NCI-H345 (cell line): ENCODE measurements at places on chromosomes 4 and X.

- no peak for DNase-seq
These were observed 204.1 kb downstream of the MAPK10 start for GRCh38 chr4:86155766-86156165.

- no peak for DNase-seq
These were observed at the start of gene PCDH19 for GRCh38 chrX:100409610-100410590. Gene PCDH19 (minus strand): TSS chrX:100410273. CDS start chrX:100408597, 1,676 bp downstream.

GRCh38 chr4:44740201-44740600 is 13.8 kb upstream of the GNPDA2 start:
- DNase-seq = no peak

DNA sequence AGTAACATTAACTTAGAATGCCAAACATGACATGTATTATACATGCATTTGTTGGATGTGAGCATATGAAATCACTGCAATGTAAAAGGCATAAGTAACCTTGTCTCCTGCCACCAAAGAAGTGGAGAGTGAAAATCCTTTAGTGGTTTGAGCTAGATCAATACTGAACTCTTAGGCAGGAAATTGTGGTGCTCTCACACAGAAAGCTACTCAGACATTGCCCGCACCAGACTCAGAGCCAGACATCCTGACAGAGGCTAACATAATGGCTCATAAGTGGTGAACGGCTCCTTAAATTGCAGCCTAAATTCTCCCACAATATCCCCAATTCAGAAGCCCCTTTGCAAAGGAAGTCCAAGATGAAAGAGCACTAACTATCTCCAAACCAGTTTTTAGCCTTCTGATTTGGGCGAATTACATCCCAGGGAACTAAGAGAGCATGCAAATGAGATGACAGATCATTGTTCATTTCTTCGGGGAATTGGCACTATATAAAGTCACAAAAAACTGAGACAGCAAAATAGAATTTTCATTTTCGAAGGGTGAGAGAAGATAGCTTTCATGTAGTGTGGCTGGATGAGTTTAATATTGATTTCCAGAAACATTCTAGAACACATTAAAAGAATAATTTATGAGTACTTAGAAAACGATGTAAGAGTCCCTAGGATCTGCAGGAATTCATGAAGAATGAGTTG is 233.6 kb upstream of the RPS6KA3 start:
- no peak for DNase-seq

GRCh38 chrX:122572461-122572860 is 611.6 kb upstream of the GRIA3 start:
- DNase-seq = no peak

DNA sequence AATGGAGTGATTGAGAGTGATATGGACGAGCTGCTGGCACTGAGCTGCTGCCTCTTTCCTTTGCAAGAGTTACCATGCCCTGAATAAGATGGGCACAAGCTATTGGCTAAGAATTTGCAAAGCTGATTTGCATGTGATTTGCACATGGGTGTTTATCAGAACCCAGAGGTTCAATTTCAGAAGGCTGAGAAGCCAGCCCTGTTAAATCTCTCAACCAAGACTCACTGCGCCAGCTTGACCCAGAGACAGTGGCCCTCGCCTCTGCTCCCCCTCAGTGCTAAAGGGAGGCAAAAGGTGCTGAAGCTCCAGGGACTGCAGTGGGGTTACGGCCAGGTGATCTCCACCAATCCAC is 701 bp downstream of the ARHGAP4 start:
- no peak for DNase-seq

DNA sequence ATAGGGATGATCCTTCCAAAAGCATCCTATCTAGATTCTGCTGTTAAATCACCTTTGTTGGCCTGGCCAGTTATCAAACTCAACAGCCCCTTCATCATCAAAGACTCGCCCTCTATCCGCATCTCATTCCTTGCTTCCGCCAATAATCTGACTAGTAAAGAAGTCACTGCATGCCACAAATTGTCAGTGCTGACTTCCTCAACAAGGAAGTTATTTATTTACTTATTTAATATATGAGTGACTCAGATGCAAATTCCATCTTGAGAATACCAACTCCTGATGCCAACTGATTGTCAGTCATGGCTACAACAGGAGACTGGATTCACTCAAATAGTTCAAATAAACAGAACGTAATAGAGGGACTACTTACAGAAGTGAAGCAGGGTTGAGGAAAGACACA is 283.8 kb downstream of the TRIML1 start:
- no peak for DNase-seq

DNA sequence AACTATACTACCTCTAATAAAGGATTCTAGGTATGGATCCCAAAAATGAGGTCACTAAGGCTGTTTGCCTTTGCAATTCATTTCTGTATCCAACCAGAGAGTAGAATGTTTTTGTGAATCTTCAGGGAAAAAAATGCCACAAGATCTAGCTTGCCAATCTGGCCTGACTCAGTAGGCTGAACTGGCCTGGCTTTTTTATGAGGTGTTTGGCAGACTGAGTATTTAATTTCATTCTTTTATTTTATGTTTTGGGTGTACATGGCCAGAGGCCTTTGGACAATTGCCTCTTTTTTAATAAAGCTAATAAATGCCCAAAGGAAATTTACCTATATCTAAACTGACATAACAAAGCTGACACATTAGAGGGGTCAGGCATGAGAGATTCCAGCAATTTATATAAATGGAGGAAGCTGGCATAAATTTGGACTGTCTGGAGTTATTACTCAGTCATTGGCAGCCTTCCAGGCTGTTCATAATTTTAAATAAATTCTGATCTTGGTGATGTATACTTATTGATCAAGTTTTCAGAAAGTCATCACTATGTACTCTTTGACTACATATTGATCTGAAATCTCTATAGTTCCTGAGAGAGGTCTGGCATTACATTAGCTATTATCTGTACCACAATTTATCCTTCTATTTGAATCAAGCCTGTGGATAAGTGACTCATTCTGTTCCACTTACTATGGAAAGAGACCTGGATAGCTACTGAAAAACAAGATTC is 376.4 kb upstream of the NOCT start:
- no peak for DNase-seq

DNA sequence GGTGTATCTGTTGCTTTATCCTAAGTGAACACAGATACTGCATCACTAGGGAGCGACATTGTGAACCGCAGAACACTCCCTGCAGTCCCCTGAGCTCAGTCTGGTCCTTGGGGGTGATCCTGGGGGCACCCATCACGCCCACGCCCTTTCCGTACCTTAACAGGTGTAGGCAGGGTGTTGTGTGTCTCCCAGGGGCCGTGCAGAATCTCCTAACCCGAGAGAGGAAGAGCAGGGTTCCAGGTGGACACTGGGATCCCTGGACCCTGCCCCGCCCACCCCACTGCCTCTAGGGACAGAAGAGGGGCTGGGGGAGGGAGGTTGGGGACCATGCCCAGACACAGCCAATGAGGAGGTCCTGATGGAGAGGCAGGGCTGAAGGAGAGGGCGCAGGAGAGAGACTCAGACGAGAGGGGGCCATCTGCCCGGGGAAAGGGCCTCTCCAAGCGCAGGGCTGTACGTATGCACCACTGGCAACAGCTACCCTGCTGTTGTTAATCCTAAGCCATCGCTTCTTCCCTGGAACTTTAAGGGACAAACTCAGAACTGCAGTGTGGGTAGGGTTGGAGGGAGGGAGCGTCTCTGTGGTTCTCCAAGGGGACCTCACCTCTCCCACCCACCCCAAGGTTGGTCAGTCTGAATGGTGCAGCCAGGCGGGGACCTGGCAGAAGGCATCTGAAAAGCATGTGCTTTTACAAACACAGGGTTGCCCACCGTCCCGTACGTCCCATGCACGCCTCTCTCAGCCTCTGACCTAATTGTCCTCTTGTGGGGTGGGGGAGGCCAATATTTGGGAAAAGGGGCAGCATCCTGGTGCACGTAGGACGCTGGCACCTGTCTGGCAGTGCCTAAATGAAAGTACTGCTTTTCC is 2.5 kb downstream of the P2RY8 start:
- no peak for DNase-seq

DNA sequence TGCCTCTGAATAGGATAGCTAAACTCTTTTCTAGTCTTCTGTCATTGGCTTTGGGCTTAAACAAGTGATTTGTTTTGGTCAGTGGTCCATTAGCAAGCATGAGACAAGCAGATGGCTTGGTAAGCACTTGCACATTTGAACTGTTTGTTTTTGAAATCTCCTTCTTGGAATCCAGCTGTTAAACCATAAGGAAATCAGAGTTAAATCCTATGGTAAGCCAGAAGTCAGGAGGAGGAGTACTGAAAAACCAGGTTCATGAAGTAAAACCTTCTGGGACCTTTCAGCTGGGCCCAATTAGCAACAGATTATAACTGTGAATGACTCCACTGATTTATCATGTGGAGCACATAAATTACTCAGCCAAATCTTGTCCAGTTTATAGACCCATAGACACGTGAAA is 1042.5 kb upstream of the PABPC4L start:
- DNase-seq = no peak

DNA sequence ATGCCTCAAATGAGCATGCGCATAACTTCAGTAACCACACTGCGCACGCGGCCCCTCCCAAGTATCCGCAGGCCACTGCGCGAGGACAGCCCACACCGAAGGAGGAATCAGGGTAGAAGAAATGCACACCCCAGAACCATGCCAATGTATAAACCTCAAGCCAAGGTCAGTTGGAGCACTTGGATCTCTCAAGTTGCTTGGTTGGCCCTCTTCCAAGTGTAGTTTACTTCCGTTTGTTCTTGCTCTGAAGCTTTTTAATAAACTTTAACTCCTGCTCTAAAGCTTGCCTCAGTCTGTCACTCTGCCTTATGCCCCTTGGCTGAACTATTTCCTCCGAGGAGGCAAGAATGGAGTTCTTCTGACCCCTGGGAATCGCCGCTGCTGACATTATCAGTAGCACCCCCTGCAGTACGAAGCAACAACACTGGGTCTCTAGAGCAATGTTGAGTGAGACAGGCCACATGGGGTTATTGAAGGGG is 22.0 kb upstream of the SPINK2 start:
- no peak for DNase-seq

GRCh38 chrX:72392042-72392441 is 86.3 kb upstream of the CITED1 start:
- DNase-seq = no peak

DNA sequence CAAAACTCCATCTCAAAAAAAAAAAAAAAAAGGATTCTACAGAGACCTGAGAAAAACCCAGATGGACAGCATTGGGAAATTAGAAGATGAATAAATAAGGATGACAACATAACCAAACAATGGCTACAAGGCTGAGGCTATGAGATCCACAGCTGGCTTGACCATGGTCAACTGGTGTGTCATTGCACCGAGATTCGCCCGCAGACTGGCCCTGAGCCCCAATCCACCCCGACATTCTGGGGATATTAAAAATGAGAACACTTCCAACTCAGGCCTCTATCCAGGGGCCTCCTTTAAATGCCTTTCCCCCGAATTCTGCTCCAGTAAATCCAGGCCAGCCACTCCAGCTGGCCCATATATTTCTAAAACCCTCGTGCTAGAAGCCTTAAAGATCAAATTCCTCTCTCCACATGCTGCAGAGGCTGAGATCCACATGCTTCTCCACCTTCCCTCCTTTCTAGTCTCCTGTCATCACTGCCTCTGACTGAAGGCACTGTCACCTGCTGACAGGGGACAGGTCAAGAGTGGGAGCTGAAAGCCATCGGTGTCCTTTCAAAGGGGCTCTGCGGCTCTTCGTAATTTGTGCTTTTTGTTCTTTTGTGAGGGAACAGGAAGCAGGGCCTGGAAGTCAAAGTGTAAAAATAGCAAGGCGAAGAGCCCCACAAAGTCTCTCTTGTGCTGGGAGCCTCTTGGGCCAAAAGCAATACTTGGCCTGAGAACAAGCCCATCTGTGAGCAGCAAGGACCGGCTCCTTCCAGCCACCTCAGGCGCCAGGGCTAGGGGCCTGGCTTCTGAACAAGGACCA is 203.7 kb downstream of the NSUN7 start:
- DNase-seq = no peak

DNA sequence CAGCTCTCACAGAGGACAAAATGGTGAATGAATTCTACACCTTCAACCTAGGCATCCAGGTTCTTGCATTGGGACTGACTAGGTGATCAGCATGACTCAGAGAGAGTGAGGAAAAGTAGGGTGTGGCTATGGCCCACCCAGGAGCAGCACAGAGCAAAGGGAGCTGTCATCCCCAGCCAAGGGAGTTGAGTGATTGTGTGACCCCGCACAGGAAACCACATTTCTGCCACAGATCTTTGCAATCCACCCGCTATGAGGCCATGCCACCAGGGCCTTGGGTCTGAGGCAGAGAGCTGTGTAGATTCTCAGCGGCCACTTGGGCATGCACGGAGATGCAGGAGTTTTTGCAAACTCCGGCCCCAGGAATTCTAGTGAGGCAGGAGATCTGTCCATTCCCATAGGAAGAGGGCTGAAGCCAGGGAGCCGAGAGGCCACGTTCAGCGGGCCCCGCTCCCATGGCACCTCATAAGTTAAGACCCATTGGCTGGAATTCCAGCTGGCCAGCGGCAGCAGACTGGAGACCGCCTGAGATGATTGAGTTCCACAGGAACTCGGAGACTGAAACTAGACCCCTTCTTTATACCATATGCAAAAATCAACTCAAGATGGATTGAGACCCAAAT is 75.9 kb downstream of the NAA11 start:
- DNase-seq = no peak

GRCh38 chrX:153687121-153688039 is at the start of gene SLC6A8:
Gene SLC6A8 (plus strand): TSS chrX:153687926. CDS start chrX:153688575, 649 bp downstream.
- peak; percentile 73 for DNase-seq

DNA sequence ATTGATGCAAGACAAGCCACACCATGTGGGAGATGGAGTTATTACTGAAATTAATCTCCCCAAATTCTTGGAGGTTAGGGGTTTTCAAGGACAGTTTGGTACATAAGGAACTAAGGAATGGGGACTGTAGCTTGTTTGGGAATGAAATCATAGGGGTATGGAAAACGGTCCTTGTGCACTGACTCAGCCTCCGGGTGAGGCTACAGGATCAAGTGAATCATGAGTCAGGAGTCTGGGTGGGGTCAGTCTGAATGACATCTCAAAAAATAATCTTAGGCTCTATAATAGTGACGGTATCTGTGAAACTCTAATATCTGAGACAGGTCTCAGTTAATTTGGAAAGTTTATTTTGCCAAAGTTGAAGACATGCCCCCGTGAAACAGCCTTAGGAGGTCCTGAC is 128.5 kb upstream of the CYSLTR1 start:
- no peak for DNase-seq

GRCh38 chr4:86026720-86027119 is 333.1 kb downstream of the MAPK10 start:
- DNase-seq = no peak

- no peak for DNase-seq
These were observed 142.9 kb upstream of the SFRP2 start for GRCh38 chr4:153931804-153932203.

GRCh38 chr4:107509615-107510014 is 210.4 kb downstream of the PAPSS1 start:
- DNase-seq = no peak

- no peak for DNase-seq
These were observed 244.5 kb upstream of the FSTL5 start for GRCh38 chr4:162408309-162408708.

DNA sequence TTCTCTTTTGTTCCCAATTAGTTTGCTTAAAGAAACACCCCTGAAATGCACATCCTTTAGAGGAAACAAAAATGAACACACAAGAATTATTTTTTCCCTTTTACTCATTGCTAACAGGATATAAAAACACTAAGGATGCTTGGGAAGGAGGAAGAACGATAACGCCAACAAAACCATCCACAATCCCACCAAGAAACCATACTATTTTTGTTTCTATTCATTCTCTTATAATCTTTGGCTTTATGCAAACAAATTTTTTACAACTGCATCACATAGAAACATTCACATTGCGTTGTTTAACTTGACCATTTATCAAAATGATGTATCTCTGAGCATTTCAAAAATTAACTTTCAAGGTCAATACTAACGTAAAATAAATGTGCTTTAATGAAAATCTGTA is 12.0 kb downstream of the APBB2 start:
- no peak for DNase-seq
